Muscle of arm (tissue), 14 donors: ENCODE measurements at places on chromosomes 12 and 14. TPM values are rescaled to one million over a fixed set of nuclear protein-coding genes. Genes with fewer than 3 reads are reported as not detected.

The CLEC12A gene
- 1.1 TPM for polyA plus RNA-seq

The MYRFL gene
- polyA plus RNA-seq = 0.27 TPM

The LTBP2 gene
- 6.3 TPM for polyA plus RNA-seq

The BRMS1L gene
- 25.4 TPM for polyA plus RNA-seq

The XRCC3 gene
- 8.1 TPM for polyA plus RNA-seq

The RPGRIP1 gene
- 0.26 TPM for polyA plus RNA-seq

The C12orf60 gene
- polyA plus RNA-seq = not detected

The ARID4A gene
- polyA plus RNA-seq = 16.5 TPM

The SLC5A8 gene
- polyA plus RNA-seq = 0.07 TPM

The POTEM gene
- not detected for polyA plus RNA-seq

The ZDHHC22 gene
- 0.34 TPM for polyA plus RNA-seq

The GDF11 gene
- polyA plus RNA-seq = 16.8 TPM

The ARG2 gene
- 2.7 TPM for polyA plus RNA-seq

GRCh38 chr12:62032870-62033269 is 227.3 kb upstream of the USP15 start:
- no peak for DNase-seq

GRCh38 chr12:49800421-49801140 is 27.6 kb downstream of the NCKAP5L start:
- no peak for DNase-seq

GRCh38 chr12:49733219-49734017 is 7.9 kb upstream of the TMBIM6 start:
- no peak for DNase-seq

GRCh38 chr12:57726884-57727757 is 11.4 kb downstream of the AGAP2 start:
- DNase-seq = no peak

GRCh38 chr12:69239922-69240630 is 707 bp downstream of the CPSF6 start:
- DNase-seq = peak; percentile 46

DNA sequence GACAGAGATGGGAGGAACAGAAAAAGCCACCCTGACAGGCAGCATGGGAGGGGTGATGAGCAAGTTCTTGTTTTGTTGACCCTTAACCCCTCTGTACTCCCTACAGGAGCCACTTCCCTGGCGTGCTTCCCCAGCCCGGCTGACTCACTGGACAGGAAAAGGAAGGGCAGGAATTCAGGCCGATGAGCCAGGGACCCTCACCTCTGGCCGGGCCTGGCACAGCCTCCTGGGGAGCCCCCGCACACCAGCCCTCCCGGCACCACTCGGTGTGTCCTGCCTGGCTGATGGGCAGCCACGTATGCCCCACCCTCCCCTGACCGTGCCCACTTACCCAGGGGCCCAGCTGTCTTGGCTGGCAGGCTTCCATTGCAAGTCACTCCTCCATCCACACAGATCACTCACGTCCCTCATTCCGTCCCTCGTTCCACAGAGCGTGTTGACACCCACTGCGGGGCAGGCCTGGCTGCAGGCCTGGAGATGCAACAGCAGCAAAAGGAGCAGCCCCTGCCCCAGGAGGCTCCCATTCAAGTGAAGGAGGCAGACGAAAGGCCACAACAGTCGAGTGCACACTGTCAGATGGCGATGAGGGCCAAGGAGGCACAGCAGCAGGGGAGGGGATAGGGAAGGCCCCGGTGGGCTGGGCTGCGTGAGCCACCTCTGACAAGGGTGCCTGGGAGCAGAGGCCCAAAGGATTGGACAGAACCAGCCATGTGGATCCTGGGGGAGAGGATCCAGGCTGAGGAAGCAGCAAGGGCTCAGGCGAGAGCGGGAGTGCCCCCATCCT is 19.7 kb upstream of the CD9 start:
- DNase-seq = no peak

GRCh38 chr12:53122961-53123468 is 19.7 kb downstream of the SOAT2 start:
- no peak for DNase-seq

- no peak for DNase-seq
Observed at GRCh38 chr12:125305231-125305630, 240.0 kb downstream of the AACS start.

- no peak for DNase-seq
Observed at GRCh38 chr12:27109334-27110028, 27.1 kb upstream of the C12orf71 start.

DNA sequence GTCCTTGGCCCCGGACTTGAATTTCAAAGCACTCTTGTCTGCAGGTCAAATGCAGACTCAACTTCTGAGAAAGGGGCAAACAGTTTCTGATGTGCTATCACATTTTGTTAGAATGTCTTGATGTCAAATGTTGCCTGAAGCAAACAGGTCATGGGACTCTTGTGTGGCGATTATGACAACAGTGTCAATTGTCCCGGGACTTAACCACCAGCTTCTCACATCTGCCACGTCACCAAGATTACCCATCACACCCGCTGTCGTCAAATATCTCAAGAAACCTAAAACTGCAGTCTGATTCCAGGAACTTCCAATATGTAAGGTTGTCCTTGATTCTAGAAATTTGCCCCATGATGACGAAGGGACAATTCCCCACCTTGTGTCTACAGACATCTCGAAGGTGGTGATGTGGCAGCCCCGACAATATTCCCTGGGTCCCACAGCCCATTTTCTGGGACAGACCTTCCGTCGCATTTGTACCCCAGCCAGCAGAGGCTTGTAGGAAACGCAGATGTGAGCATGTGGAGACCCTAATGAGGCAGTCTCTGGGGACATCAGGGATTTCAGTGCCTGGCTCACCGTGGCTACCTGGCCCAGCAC is 21.3 kb downstream of the LRTM2 start:
- DNase-seq = no peak

- no peak for DNase-seq
Observed at GRCh38 chr12:55001198-55001868, 16.8 kb upstream of the TESPA1 start.

DNA sequence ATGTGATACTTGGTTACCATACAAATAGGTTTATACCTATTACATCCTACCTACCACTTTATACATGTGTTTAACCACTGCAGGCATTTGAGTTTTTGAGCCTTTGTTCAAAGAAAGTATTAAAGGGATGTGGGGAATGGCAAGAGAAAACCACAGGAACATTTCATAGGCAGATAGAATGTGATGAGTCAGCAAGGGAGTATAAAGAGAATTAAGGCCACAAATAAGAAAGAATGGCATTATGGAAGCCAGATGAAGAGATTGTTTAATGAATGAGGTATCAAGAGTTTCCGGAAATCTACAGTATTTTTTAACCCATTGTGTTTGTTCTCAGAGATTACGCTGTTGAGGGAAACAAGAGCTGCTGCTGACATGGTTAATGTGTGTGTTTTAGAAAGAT is 66.9 kb downstream of the METTL25 start:
- DNase-seq = no peak

DNA sequence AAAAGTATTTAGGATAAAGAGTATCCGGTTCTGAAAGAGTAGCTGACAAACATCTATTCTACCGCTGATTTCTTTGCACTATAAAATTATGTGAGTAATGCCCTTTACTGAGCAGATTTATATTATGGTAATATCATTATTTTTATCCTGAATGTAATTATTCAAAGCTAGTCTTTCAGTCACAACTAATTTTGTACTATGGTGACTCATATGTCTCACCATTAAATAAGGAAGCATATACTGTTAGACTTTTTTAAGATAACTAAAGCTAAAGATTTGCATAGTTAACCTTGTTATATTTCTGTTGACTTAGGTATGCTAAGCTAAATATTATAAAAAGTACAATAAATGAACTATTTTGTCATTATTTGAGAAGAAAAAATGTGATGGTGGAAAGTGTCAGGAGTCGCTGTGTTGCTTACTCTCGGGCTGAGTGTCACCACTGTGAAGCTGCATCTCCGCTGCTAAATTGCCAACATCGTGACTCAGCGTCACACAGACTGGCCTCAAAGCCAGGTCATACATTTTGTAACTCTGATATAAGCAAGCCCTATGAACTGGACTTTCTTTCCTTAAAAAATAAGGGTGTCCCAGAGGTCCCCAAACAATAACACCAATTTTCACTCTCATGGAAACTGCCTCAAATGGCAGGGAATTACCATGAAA is 69.1 kb upstream of the SSTR1 start:
- DNase-seq = no peak

DNA sequence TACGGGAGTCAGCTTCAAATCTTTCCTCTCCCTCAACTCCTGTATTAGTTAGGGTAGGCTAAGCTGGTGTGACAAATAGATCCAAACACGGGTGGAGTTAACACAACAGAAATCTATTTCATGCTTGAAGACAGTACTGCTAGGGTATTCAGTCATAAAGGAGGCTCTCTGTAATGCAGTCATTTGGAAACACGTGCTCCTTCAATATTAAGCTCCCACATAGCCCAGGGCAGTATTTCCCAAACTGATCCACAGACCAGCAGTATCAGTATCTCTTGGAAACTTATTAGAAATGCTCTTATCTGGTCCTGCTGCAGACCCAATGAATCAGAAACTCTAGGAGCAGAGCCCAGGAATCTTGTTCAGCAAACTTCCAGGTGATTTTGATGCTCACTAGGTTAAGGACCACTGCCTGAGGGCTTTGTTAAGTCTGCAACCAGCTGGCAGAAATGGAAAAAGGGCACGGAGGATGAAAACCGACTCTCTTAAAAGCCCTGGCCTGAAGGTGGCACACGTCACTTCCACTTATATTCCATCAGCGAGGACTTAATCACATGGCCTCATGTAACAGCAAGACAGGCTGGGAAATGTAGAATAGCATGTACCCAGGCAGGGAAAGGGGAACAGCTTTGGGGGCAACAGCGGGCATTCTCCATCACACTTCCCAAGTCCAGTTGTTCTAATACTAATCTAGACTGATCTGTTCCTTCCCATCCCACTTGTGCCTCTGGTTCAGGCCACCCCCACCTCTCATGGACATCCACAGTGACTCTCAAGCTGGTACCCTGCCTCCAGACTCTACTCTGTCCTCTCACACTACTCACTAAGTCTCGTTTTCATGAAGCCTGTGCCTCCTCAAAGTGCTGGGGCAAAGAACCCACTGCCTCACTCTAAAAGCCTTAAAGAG is 38.2 kb upstream of the RIC8B start:
- no peak for DNase-seq

DNA sequence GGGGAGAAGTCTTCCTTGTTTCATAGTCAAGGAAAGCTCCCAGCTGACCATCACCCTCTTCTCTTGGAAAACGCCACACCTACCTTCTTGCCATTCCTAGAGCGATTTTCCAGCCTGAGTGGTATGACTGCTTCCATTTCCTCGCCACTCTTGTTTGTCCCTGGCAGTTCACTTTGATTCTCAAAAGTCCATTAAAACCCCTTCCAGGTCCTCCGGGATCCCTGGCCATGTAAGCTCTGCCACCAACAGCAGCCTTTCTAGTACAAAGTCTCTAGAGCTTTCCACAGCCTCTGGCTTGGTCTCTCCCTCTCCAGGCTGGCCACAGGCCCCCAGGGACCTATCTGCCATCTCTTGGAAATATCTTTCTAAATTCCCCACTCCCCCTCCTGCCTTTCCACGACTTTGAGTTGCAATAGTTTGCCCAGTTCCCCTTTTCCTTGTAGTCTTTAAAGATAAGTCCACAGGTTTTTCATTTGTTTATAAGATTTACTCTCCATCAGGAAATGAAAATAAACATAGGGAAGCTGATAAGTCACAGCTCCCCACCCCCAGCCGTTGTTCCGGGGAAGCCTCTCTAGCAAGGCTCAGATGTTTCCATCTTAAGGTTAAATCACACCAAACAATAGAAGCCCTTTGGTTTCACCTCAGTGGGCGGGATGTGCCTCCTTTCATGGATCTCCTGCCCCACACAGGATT is 42.9 kb upstream of the SINHCAF start:
- DNase-seq = no peak

DNA sequence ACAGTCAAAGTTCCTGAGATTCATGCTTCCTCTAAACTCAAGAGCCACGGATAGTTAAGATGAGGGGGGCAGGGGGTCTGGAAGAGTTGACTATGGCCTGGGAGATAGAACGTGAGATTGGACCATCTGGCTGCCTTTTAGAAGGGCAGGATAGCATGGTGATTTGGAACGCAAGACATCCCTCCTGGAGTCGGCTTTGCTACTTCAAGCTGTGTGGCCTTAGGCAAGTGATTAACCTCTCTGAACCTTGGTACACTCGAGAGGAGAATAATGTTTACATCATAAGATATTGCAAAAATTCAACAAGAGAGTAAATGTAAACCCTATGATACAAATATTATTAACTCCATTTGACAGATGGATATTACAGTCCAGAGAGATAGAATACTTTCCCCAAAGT is 49.7 kb downstream of the RPH3A start:
- no peak for DNase-seq

- no peak for DNase-seq
Observed at GRCh38 chr14:95697764-95698163, 11.5 kb downstream of the TCL1B start.

DNA sequence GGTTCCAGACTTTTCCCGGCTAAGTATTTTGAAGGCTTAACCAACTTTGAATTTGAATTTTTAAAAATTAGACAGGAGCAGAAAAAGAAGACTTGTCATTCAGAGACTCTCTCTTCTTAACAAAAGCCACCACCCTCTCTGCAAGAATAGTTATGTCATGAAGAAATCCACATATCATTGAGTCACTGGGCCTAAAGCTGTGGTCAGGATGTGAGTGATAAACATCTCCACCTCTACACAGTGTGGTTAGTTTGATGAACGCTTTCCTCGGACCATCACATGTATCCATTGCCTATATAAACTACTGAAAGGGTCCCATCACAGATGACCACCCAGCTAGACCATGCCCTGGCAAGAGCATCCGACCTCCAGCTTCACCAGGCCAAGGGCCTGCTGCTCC is 226.1 kb downstream of the KSR2 start:
- no peak for DNase-seq

DNA sequence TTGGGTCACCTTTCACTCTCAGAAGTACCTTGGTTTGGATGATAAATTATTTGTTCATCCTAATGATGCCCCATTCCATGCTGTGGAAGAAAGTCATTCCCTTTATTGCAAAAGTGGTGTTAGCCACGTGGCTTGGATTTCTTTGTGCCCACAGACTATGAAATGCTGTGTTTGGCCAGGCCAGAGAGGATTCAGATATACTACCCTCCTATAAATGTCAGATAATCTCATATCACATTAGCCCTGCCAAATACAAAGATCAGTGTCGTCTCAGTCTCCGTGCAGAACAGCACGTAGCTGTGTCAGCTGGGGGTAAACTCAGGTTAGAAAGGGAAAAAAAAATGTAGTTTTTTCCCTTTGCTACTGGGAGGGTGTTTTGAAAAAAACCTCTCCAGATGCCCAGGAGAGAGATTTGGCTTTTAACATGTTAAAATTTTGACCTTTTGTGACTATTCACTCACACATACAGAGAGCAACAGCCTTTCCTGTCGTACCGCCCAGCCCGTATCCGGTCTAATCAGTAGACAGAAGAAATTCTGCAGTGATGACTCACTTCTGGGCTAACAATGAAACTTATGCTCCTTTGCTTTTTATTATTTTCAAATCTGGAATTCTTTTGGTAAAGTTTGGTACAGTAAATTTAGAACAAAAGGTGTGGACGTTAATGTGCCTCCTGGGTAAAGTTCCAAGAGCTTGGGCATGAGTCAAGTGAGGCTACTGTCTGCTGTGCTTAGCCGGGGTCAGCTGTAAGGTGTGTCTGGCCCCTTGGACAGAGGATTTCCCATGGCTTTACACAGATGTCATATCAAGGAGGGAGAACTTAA is 8.5 kb upstream of the PTPRB start:
- DNase-seq = peak; percentile 28

GRCh38 chr12:51434305-51434704 is 9.7 kb downstream of the SLC4A8 start:
- DNase-seq = no peak

- no peak for DNase-seq
Observed at GRCh38 chr12:50659690-50660424, 104.0 kb upstream of the ATF1 start.
